Stimulated activated CD4-positive, alpha-beta T cell treated with anti-CD3 and anti-CD28 coated beads, Interleukin-1b, Interleukin-23, amount 100 ng/mL, for 1 hour (primary cell): ENCODE measurements at places on chromosomes 12 and 14.

GRCh38 chr12:120698665-120699064 lies 11.6 kb upstream of the UNC119B start:
- no peak for DNase-seq

GRCh38 chr12:49622501-49623141 lies 740 bp upstream of the PRPF40B start:
- DNase-seq = no peak

- no peak for DNase-seq
Measured at GRCh38 chr12:96131230-96131788, 62.9 kb upstream of the ELK3 start.

DNA sequence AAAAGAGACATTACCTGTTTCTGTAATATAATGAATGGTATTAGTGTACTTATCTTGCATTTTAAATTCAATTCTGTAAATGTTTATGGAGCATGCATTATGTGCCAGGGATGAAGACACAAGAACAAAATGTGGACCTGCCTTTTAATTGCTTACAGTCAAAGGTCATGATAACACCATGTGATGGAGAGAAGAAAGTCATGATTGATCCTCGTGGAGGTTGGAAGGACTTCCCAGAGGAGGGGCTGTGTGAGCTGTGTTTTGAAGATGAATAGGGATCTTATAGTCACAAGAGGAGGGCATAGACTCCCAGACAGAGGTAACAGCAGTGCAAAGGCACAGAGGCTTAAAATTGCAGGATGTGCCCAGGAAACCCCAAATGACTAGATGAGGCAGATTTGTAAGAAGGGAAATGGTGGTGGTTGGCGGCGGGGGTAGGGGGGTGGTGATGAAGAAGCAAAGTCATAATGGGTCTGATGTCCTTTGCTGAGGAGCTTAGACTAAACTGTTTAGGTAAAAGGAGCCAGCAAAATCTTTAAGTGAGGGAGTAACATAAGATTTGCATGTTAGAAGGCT lies 151.5 kb downstream of the PRKCH start:
- peak; percentile 46 for DNase-seq

DNA sequence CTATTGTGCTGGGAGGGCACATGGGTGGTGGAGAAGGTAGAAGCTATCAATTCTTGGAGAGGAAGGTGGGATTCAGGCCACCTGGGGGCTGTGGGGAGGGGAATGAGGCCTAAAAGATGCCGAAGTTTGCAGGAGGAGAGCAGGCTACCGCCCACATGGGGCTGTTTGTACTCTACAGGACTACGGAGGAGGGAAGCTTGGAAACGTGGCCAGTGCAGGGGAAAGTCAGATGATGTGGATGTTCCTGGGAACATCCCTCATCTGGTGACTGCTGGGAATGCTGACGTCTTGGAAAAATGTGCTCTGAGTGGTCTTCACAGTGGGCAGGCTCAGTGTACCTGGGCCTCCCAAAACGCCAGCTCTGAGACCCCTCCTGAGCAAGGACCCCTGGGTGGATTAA lies 78.5 kb downstream of the TNFAIP2 start:
- no peak for DNase-seq

- DNase-seq = no peak
Measured at GRCh38 chr12:47102406-47102805, 22.6 kb upstream of the AMIGO2 start.

- no peak for DNase-seq
Measured at GRCh38 chr14:77076113-77076631, 21.9 kb upstream of the CIPC start.

DNA sequence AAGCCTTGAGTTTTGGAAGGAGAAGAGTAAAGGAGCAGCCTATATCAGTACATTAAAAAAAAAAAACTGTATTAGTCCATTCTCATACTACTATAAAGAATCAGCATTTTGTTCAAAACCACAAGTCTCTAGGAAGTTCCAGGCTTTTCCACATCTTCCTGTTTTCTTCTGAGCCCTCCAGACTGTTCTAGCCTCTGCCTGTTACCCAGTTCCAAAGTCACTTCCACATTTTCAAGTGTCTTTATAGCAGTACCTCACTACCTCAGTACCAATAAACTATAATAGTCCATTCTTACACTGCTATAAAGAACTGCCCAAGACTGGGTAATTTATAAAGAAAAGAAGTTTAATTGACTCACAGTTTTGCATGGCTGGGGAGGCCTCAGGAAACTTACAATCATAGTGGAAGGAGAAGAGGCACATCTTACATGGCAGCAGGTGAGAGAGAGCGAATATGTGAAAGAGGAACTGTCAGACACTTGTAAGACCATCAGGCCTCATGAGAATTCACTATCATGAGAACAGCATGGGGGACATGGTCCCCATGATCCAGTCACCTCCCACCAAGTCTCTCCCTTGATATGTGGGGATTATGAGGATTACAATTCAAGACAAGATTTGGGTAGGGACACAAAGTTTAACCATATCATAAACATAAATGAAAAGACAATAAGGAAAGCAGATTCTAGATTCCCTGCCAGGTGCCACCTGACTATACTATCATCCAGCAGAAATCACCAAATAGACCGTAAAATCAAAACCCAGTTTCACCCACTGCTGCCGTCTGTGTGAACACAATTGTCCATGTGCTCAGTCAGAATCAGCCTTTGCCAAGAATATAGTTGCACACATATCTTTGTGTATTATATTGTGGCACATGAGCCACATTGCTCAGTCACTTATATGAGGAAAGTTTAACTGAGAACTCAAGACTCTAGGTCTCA lies 27.8 kb downstream of the TOGARAM1 start:
- no peak for DNase-seq

GRCh38 chr14:23055147-23055550 lies 2.2 kb downstream of the CDH24 start:
- no peak for DNase-seq

DNA sequence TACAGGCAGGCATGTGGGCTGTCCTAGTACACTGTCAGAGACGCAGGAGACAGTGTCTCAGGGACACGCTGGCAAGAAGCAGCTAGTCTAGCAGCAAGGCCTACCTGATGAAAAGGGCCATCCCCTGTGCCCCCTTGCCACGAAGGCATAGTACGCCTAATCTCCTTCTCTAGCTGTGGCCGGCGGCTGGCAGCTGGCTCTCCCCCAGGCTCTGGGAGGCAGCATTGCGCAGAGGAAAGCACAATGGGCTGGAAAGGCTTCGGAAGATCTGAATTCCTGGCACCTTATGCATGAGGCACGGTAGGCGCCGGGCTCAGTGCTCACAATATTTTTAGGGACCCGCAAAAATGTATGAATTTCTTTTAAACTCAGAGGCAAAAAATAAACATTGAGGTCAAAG lies 16.0 kb upstream of the PLEKHH1 start:
- no peak for DNase-seq

DNA sequence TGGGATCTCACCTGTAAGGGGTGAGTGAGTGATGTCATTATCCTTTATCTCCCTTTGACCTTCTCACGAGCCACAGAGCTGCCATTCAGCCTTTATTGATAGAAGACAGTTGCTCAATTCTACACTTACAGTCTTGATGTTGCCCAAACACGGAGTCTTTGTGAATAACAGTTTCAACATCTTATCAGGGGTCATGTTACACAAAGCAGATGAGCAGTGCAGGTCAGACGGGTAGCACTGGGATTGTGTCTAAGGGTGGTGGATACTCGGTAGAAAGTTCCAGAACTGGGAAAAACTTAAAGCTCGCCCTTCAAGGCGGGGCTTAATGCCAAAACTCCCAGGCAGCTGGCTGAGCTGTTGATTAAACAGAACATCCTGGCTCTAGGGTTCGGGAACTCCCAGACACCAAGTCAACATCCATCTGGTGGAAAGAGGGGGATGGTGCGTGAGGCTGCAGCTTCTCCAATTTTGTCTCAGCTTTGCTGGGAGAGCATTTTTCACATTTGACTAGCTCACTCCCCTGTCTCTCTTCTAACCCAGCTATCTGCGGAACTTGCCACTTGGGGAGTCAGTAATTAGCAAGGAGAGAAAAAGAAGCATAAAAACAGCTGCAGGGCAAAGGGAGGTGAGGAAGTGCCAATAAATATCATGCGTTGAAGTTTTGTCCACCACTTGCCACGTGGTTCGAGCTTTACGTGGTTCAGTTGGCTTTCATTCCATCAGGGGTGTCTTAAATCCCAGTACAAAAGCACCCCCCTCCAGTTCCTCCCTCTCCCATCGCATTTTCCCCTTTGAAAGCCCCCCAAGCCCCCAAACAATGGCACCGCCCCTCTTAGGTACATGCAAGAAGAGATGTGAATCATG lies 31.0 kb downstream of the FOXN4 start:
- DNase-seq = no peak

DNA sequence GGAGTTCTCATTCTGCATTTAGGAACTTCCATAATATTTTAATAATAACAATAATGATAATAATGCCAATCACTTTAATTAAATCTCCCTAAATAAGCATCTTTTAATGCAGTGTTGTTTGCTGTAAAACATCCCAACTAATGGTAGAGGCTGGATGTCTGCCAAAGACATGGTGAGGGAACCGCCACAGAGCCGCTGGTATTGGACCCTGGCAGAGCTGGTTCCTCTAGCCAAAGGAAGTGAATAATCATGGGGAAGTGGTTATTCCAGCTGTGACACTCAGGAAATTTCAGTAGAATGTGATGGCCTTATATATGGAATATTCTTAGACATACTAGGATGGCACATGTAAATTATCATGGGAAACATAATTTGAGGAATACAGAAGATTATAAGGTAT lies 483.3 kb downstream of the ZFP36L1 start:
- DNase-seq = no peak

DNA sequence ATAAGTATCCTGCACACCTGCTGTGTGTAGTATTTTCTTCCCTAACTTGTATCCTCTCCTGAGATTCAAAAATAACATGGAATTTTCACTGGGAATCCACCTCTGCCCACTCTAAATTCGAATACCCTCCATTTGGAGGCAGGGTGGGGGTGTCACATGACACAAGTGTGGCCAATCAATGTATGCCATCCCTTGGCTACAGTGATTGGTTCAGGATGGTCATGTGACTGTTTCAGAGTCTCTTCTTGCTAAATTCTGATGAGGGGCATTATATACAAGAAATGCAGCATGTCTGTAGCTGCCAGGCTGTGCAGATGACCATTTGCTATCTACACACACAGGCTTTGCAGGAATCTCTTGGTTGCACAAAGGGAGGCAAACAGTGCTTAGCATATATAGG lies 86.8 kb upstream of the TMEM132C start:
- DNase-seq = no peak

GRCh38 chr14:69886453-69887242 lies 7.4 kb downstream of the SMOC1 start:
- no peak for DNase-seq

DNA sequence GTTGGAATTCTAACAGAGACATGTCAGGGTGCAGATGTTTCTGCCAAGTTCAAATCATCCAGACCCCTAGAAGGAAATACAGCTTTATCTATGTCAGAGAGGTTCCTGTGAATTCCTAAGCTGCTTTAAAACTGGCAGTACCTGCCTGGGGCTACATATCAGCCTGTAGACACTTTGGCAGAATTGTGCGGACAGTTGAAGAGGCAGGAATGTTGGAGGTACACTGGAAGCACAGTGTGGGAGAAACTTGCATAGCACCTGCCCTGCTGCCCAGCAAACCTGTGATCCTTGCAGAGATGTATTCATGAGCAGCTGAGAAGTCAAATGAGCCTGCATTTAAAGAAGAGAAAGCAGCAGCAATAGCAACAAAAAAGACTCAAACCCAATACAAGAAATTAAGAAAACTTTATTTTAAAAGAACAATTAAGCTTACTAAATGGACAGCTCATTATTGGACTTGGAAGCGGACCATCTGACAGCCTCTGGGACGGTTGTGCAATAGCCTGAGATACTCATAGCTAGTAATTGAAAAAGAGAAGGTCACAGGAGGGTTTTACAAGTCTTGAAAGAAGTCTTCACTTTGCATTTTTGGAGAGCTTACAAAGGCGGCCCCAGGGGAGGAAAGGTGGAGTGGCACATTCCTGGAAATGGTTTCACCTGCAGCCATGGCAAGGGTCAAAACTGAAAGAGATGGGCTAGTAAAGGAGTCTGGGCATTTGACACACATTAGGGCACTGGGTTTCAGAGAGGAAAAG lies 280.9 kb upstream of the FLRT2 start:
- DNase-seq = no peak

- no peak for DNase-seq
Measured at GRCh38 chr12:107329569-107330324, 236.4 kb upstream of the CRY1 start.

- DNase-seq = no peak
Measured at GRCh38 chr14:90040411-90040810, 21.4 kb upstream of the KCNK13 start.

- DNase-seq = peak; percentile 4
Measured at GRCh38 chr12:24960222-24960855, 11.4 kb upstream of the BCAT1 start.

DNA sequence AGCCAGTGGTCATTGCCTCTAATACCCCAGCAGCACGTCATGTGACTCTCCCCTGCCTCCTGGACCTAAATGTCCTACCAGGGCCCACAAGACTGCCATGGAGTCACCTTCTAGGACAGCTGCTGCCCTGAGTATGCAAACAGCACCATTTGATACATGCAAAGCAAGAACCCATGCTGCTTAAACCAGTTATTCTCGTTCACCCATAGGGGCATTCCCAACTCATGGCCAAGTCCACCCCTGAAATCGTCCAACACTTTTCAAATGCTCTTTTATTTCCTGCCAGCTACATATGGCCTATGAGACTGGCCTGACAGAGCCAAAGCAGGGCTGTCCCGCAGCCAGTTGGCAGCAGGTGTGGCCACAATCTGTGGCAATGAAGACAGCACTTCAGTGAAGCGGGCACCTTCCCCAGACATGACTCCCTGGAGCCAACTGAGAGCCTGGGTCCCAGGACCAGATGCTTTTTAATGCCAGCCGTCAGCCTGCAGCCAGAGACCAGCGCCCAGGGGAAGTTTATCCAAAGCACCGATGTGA lies 99.9 kb downstream of the BCAT1 start:
- DNase-seq = no peak

DNA sequence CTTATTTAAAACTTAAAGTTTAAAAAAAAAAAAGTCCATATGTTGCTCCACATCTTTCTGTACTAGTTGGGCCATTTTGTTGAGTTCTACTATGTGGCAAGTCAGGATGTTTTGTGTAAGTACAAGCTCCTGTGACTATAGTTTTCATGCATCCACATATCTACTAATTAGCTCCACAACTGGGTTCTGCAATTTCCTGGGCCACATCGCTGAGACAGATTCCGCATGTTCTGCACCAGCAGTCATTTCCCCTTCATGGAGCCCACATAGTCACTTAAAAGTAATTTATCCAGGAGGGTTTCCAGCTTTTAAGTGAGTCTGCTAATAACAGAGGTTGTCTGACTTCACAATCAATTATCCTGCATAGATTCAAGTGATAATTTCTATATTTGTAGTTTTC lies 461.4 kb downstream of the ZFP36L1 start:
- DNase-seq = no peak
